Activated CD4-positive, alpha-beta T cell treated with anti-CD3 and anti-CD28 coated beads for 4 hours (primary cell): ENCODE measurements at places on chromosomes 5 and 9.

GRCh38 chr9:73753171-73753570, 601.5 kb downstream of the ANXA1 start:
- no peak for DNase-seq

DNA sequence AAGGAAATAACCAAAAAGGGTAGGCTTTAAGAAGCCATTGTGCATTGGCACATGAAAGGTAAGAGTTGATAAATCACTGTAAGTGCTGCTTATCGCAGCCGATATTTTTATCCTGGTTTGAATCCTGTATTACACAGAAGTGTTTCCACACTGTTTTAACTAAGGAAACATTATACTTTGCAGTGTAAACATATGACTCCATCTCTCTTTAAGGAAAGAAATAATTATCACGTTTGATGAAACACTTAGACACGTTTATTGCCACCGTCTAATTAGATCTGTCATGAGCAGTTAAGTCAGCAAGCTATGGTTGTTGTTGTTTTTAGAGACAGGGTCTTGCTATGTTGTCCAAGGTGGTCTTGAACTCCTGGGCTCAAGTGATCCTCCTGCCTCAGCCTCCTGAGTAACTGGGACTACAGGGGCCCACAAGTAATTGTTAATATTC, 85.7 kb upstream of the TNFAIP8 start:
- no peak for DNase-seq

DNA sequence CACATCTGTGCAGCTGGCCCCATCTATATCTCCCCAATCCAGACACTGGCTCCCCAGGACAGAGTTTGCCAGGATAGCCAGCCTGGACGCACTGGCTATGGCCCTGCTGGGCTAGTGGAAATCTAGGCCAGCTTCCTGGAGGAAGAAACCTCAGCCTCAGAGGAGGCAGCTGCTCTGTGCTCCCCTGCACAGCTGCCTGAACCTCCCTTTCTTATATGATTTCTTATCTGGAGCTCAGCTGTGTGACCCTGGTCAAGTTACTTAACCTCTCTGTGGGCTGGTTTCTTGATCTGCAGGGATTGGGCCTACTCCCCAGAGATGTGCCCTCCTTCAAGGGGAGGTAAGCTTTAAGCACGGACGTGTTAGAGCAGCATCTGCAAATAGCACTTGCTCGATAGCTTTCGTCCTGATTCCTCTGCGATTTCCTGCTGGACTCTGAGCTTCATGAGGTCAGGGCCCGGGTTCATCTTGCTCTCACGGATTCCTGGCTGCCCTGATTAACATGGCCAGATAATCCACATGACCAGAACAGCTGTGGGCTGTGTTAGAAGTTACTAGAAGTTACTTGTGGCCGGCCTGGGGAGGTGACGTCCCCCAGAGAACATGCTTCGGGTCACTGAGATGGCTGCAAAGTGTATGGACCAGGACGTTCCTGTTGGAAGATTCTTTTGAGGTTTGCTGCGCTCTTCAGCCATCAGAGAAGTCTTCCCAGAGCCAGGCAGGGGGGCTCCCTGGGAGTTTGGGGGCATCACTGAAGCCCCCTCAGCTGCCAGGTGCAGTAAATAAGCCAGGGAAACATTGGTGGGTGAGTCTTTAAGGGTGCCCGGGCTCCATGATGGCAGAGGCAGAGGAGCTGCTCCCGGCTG, 14.5 kb downstream of the C9orf50 start:
- no peak for DNase-seq

DNA sequence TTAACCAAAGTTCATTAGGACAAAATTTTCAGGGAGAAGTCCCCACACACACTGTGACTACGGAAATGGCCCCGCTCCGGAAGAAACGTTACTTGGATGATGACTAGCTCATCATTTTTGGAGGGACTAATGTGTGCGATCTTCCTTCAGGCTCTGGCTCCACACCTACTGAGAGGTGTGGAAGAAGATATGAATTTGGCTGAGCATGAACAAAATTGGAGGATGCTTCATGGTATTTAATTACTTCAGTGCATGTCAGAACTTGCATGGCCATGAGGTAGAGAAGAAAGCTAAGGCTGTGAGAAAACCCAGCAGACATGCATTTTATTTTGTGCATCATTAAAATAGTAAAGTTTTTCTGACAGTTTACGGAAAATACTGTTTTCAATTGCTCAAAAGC, 202.1 kb upstream of the TLE4 start:
- no peak for DNase-seq

DNA sequence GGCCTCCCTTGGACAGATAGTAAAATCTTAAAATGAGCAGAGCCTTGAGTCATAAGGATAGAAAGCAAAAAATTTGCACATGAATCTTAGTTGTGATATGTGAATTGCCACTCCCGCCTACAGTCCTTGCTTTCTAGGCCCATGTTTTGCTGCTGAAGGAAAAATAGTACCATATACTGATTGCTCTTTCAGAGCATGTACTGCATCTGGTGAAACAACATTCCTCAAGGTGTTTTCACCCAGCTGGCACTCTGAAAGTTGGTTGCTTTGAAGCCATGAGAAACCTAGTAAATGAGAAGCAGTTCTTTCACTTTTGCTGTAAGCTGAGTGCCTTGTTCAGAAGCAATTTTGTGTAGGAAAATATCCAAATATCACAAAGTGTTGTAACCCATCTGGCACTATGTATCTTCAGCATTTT, 10.3 kb downstream of the CDC37L1 start:
- DNase-seq = no peak

GRCh38 chr5:116521173-116521872, 53.3 kb downstream of the SEMA6A start:
- DNase-seq = no peak

DNA sequence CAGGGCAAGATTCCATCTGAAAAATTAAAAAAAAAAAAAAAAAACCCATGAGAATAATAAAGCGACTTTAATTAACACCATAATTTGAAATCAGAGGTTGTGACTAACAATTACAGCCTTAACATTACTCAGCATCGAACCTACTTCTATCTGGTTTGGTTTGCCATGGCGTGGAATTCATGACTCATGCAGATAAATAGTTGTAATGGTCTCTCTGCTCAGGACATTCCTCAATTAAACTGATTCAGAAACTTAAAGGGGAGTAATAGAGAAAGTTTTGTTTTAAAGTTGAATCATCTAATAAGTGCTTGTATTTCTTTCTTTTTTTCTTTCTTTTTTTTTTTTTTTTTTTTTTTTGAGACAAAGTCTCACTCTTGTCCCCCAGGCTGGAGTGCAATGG, 135.5 kb downstream of the SPATA31D1 start:
- no peak for DNase-seq

DNA sequence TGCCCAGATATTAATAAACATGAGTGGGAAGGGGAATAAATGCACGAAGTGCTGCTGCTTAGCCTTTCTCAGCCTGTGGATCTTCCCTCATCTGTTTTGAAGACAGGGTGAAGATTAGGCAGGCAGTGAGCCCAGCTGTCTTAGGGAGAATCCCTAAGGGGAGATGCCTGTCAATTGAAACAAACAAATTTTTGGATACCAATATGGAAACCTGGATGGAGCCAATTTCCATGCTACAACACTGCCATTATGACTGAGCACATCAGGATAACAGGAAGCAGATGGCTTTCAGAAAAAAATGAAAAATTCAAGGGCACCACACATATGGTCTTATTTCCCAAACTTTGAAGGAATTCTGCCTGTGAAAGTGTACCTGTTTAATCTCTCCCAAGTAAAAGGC, 80.3 kb downstream of the HMHB1 start:
- DNase-seq = no peak

DNA sequence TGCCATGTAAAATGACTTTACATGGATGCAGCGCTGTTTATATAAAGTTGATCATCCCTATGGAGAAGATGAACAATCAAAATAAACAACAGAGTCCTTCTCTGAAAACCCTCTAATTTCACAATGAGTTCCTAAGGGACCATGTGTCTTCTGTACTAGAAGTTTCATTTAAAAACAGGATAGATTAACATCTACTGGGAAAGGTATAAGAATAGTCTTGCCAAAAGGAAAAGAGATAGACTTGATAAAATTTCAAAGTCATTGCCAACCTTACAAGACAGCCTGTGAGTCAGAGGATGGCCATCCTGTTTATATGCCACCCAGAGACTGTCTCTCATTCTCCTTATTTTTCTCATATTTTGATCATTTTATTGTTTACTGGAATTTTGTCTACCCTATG, 367.1 kb upstream of the PDE4D start:
- DNase-seq = no peak

GRCh38 chr5:103428411-103428871, 134.1 kb downstream of the NUDT12 start:
- DNase-seq = no peak

- DNase-seq = no peak
Measured at GRCh38 chr5:60597572-60598320, 102.2 kb downstream of the DEPDC1B start.

DNA sequence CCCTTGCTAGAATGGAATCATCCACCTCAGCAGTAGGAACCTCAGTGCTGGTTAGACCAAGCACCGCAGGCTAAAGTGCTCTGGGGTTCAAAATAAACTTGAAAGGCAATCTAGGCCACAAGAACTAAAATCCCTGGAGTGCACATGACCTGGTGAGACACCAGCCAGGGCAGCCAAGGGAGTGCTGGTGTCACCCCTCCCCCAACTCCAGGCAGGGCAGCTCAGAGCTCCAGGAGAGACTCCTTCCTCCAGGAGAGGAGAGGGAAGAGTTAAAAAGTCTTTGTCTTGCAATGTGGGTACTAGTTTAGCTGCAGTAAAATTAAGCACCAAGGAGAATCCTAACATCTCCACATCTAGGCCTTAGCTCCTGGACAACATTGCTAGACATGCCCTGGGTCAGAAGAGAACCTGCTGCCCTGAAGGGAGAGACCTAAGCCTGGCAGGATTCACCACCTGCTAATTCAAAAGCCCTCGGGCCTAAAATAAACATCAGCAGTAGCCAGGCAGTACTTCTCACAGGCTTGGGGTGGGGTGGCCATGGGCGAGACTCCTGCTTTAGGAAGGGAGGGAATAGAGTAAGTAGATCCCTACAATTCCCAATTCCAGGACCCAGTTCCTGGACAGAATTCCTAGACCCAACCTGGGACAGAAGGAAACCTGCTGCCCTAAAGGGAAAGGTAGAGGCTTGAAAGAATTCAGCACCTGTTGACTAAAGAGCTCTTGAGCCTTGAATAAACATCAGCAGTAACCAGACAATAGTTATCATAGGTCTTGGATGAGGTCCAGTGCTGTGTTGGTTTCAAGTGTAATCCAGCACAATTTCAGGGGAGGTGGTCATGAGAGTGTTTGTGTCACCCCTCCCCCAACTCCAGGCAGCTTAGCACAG, 25.8 kb downstream of the UGT3A2 start:
- DNase-seq = no peak

GRCh38 chr5:60929024-60929423, 15.8 kb downstream of the ERCC8 start:
- no peak for DNase-seq

DNA sequence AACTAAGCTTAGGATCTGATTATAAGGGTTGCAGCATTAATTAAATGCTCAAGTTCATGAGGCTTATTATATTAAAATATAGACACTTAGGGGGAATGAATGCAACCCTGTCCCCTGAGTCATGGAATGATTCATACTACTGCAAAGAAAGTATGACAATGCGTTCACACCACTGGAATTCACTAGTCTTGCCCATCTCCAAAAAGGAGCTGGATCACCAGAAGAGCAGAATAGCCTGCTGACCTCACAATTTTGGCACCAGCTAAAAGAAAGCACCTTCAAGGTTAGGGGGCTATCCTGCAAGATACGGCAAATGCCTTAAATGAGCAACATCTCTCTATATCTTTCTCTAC, 32.0 kb upstream of the TMED7 start:
- DNase-seq = no peak

DNA sequence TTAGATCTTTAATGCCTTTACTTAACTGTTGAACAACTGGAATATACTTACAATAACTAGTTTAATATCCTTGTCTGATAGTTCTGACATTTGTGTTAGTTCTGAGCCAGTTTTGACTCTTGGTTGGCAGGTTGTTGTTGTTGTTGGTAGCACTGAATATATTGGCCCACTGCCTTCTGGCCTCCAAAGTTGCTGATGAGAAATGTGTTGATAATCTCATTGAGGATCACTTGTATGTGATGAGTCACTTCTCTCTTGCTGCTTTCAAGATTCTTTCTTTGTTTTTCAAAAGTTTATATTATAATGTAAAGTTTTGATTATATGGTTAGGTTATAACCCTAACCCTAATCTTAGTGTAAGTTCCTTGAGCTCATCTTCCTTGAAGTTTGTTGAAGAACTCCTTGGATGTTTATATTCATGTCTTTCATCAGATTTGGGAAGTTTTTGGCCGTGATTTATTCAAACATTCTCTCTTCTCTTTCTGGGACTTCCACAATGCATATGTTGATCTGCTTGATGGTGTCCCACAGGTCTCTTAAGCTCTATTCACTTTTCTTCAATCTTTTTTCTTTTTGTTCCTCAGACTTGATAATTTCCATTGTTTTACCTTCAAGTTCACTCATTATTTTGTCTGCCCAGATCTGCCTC, 149.7 kb downstream of the FGF18 start:
- no peak for DNase-seq

GRCh38 chr9:15724016-15724415, 171.2 kb downstream of the CCDC171 start:
- no peak for DNase-seq

DNA sequence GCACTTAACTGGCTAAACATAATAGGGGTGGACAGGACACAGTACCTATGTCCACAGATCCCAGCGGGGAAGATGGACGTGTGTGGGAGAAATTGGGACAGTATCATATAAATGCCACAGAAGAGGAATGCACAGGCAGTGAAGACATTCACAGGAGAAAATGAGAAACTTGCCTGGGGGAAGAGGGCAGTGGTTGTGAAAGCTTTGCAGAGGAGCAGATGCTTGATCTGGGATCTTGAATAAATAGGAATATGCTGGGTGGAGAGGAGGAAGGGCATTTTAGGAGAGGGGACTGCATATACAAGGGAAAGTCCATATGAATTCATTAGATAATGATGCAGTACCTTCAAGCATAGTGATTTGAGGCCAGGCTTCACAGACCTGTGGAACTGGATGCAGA, 13.6 kb downstream of the TMEM268 start:
- no peak for DNase-seq

- DNase-seq = no peak
Measured at GRCh38 chr5:176784218-176785165, 25.9 kb upstream of the UNC5A start.

- DNase-seq = no peak
Measured at GRCh38 chr5:155079698-155080097, 66.1 kb downstream of the KIF4B start.

DNA sequence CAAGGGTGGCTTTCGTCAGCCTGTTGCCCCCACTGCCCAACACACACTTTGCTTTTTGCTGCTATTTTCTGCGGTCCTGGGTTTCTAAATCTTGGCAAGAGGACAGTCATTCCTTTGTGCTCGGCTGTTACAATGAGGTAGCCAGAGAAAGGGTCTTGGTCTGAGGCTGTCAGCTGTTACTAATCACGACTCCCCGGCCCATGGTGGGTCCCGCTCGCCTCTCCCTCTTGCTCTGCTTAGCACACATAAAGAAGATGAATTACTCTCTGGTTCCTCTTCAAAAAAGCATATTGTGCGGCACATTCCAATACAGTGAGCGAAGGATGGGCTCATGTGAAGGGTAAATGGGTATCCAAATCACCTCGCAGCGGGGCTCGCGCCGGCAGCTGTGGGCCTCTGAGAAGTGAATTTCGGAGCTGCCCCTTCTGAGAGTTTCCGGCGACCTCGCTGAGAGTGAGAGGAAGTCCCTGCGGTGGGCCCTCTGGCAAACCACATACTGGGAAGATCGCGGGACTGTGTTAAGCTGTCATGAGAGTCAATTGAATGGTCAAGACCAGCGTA, 56.0 kb downstream of the SLC1A3 start:
- no peak for DNase-seq

GRCh38 chr9:6632516-6633183, 12.9 kb downstream of the GLDC start:
- no peak for DNase-seq
